Stimulated activated CD4-positive, alpha-beta T cell treated with anti-CD3 and anti-CD28 coated beads, Interleukin-1b, Interleukin-23, amount 100 ng/mL, for 1 hour (primary cell): ENCODE measurements at places on chromosomes 7 and 10.

GRCh38 chr10:69468751-69469089, 17.5 kb downstream of the TSPAN15 start:
- DNase-seq: no peak

GRCh38 chr7:102890292-102890970, 22.4 kb upstream of the LRRC17 start:
- no peak for DNase-seq

DNA sequence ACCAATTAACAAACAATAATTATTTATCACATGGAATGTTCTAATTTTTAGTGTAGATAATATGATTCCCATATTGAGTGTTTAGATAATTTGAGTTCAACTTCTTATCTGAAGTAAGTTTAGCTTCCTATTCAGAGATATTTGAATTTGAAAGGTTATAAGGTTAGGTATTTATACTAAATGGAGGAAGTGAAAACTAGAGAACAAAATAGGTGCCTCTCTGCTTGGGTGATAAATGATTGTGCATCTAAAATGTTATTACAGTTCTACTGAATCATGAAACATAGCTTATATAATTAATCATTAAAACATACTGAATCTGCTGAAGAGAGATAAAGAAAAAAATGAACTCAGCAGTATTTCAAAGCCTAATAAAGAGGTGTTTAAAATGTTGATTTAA, 1174.3 kb downstream of the XPNPEP1 start:
- no peak for DNase-seq

- peak; percentile 8 for DNase-seq
Observed at GRCh38 chr7:142880876-142881505, 4.6 kb downstream of the TRPV6 start.

- DNase-seq: no peak
Observed at GRCh38 chr7:39608278-39608677, 15.1 kb upstream of the RALA start.

- no peak for DNase-seq
Observed at GRCh38 chr7:85160223-85160622, 26.6 kb downstream of the SEMA3D start.
